Fibroblast of lung (primary cell): ENCODE measurements at places on chromosomes 16 and 17. TPM values are rescaled to one million over a fixed set of nuclear protein-coding genes. Genes with fewer than 3 reads are reported as not detected.

DNA sequence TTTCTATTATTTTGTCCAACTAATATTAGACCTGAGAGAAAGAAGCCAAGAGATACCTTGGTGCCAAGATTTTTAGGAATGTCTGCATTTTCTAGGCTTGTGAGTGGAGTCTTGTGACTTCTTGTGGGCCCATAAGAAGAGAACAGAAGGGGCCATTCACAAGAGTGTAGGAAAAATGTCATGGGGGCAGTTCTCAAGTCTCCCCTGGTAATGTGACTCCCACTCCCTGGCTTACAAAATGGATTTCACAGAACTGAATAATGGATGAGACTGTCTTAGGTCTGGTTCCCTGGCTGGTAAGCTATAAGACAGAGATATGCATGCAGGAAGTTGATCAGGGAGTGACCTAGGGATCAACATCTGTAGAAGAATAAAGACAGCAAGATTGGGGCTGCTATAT, 181.3 kb downstream of the CBLN1 start:
- DNase-seq: no peak
- H3K36me3 ChIP-seq: no peaks in the 10 kb centered on the region
- no peaks in the 10 kb centered on the region for H3K27me3 ChIP-seq
- no peak overlapping the region for H3K27ac ChIP-seq
- H3K4me1 ChIP-seq: no peaks in the 10 kb centered on the region
- no peak overlapping the region for H3K4me3 ChIP-seq

PCGF2 gene
- 2.3 and 4.0 TPM in 2 replicates for total RNA-seq

TBC1D3G gene
- not detected in 2 replicates for total RNA-seq

CYBA gene
- total RNA-seq: 124 and 130 TPM in 2 replicates

SMIM22 gene
- total RNA-seq: not detected in 2 replicates

HEXIM1 gene
- total RNA-seq: 9.9 and 10.3 TPM in 2 replicates
